Articular chondrocyte of knee joint (primary cell): ENCODE measurements at places on chromosomes 2 and 18. TPM values are rescaled to one million over a fixed set of nuclear protein-coding genes. Genes with fewer than 3 reads are reported as not detected.

Gene PLCD4
- total RNA-seq = 14.0 and 14.2 TPM in 2 replicates

Gene ZNF804A
- total RNA-seq = 0.11 TPM in 1 of 2 replicates, not detected in the other

Gene STPG4
- 0.32 and 0.52 TPM in 2 replicates for total RNA-seq

Gene CXCR1
- not detected in 2 replicates for total RNA-seq

Gene MROH2A
- total RNA-seq = not detected in 2 replicates

Gene PTPRM
- 72.9 and 81.8 TPM in 2 replicates for total RNA-seq

Gene DYNAP
- not detected in 2 replicates for total RNA-seq

Gene SFTPB
- not detected in 2 replicates for total RNA-seq

Gene ATP8B1
- 40.2 and 46.7 TPM in 2 replicates for total RNA-seq

Gene SRD5A2
- not detected in 2 replicates for total RNA-seq
